ENCODE measurements at places on chromosomes 11 and 22.

GRCh38 chr11:69295995-69296889 is 2.3 kb downstream of the MYEOV start:
- DNase-seq = no peak

DNA sequence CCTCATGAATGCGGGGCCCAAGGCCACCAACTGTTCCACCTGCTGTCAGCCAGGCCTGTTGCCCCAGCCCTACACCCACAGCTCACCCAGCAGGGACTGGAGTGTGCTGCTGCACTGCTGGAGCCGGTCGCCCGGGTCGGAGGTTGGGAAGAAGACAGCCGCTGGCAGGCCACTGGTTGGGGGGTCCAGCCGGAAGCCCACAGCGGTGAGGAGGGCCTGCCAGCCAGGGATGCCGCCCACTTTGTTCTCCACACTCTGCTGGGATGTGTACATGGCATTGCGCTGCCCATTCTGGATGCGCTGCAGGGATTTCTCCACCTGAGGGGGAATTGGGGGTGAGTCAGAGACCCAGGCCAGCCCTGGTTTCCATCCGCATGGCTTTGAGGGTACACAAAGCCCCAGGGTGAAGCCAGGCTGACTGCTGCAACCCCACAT is 74.2 kb upstream of the PITPNB start:
- DNase-seq = no peak

- DNase-seq = no peak
Measured at GRCh38 chr11:35190804-35191348, 51.9 kb downstream of the CD44 start.

- DNase-seq = no peak
Measured at GRCh38 chr11:12143461-12144258, 33.3 kb downstream of the MICAL2 start.
